H1 (cell line): ENCODE measurements at places on chromosomes 2 and 18.

GRCh38 chr18:76672627-76673026 is 149.7 kb upstream of the ZNF236 start:
- no peak for DNase-seq
- no peaks in the 10 kb centered on the region for H3K27me3 ChIP-seq
- no peak overlapping the region for H3K4me3 ChIP-seq
- no peaks in the 10 kb centered on the region for H3K4me1 ChIP-seq
- no peak overlapping the region for H3K27ac ChIP-seq

GRCh38 chr2:16442971-16443370 is 222.7 kb downstream of the CYRIA start:
- H3K36me3 ChIP-seq = no peaks in the 10 kb centered on the region
- no peak overlapping the region for H3K27ac ChIP-seq
- DNase-seq = no peak
- no peaks in the 10 kb centered on the region for H3K4me1 ChIP-seq
- no peak overlapping the region for H3K4me3 ChIP-seq

DNA sequence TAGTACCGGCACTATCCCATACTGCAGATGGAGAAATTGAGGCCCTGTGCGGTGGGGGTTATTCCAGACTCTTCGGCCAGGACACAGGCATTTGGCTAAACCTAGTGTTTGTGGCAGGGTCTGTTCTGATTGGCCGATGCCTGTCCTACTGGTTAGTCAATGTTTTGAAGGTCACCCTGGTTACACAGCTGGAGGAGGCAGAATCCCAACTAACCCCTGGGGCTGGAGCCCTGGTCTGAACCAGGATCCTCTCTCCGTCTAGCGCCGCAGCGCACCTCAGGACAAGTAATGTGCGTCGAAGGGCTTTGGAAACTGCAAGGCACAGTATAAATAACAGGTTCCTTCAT is 19.4 kb downstream of the TEX44 start:
- no peaks in the 10 kb centered on the region for H3K36me3 ChIP-seq
- no peak overlapping the region for H3K4me3 ChIP-seq
- H3K4me1 ChIP-seq = peaks cover 33% of the 10 kb centered on the region
- H3K27me3 ChIP-seq = no peaks in the 10 kb centered on the region

DNA sequence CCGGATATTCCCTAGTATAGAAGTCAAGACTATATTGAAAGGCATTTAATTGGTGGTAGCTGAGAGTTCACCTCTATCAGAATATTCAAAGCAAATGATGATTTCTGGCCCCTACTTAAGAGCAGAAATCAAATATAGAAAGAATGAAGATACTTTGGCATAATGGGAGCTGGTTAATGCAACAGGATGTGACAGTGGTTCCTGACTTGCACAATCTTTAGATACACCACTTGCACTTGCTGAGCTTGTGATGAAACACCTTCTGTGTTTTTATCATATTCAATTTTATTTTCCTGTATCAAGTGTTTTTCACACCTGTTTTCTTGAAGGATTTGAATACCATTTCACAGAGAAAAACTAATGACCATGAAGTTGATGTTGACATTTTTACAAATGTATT is 124.1 kb upstream of the CDH19 start:
- H3K36me3 ChIP-seq = no peaks in the 10 kb centered on the region
- H3K4me3 ChIP-seq = no peak overlapping the region
- no peaks in the 10 kb centered on the region for H3K27me3 ChIP-seq
- no peaks in the 10 kb centered on the region for H3K4me1 ChIP-seq
- H3K27ac ChIP-seq = no peak overlapping the region
- no peak for DNase-seq

DNA sequence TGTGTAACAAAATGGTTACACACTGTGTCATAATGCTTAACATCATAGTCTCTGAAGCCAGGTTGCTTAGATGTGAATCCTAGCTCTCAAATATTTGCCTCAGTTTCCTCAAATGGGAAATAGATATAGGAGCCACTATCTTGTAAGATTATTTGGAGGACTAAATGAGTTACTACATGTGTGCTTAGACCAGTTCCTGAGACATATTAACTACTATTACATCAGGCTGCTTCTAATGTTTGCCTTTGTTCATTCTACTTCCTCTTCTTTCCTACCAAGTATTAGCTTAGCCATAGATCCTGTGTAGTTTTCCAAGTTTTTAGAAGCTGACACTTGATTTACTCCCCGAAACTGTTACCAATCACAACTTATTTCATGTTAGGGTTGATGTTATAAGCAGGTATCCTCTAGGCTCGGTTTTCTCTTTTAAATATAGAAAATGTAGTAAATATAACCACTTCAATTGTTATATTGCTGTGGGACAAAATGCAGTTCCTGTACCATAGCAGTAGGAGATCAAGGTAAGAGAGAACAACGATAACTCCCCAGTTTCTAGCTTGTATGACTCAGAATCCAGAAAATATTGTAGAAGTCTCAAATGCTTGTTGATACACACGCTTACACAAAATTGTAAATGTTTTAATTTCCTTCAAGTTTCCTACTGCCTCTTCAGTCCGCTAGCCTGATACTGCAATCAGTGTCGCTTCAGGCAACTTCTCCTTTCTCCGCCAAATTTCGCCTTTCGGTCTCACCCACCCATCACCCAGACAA is 751 bp upstream of the DNAJC10 start:
- H3K27me3 ChIP-seq = no peaks in the 10 kb centered on the region
- no peak for DNase-seq
- H3K36me3 ChIP-seq = peaks cover 21% of the 10 kb centered on the region; the same call in 1 of the 2 replicates
- peak overlapping the region; percentile 49; the same call in 1 of the 2 replicates for H3K27ac ChIP-seq
- no peaks in the 10 kb centered on the region; the same call in 1 of the 2 replicates for H3K4me1 ChIP-seq
- H3K4me3 ChIP-seq = peak overlapping the region; percentile 79

GRCh38 chr2:159985656-159986055 is 76.8 kb downstream of the PLA2R1 start:
- H3K27me3 ChIP-seq = no peaks in the 10 kb centered on the region
- no peak overlapping the region for H3K27ac ChIP-seq
- no peaks in the 10 kb centered on the region for H3K36me3 ChIP-seq

- H3K4me1 ChIP-seq = no peaks in the 10 kb centered on the region
- H3K36me3 ChIP-seq = no peaks in the 10 kb centered on the region
- no peaks in the 10 kb centered on the region for H3K27me3 ChIP-seq
- no peak for DNase-seq
- H3K27ac ChIP-seq = no peak overlapping the region
- H3K4me3 ChIP-seq = no peak overlapping the region
Observed at GRCh38 chr2:26627350-26628105, 13.6 kb downstream of the CIB4 start.

GRCh38 chr2:168526641-168527040 is 70.6 kb downstream of the CERS6 start:
- peaks cover 5% of the 10 kb centered on the region; the same call in 1 of the 2 replicates for H3K4me1 ChIP-seq
- no peak overlapping the region for H3K4me3 ChIP-seq
- DNase-seq = no peak
- no peaks in the 10 kb centered on the region for H3K27me3 ChIP-seq
- H3K36me3 ChIP-seq = no peaks in the 10 kb centered on the region

DNA sequence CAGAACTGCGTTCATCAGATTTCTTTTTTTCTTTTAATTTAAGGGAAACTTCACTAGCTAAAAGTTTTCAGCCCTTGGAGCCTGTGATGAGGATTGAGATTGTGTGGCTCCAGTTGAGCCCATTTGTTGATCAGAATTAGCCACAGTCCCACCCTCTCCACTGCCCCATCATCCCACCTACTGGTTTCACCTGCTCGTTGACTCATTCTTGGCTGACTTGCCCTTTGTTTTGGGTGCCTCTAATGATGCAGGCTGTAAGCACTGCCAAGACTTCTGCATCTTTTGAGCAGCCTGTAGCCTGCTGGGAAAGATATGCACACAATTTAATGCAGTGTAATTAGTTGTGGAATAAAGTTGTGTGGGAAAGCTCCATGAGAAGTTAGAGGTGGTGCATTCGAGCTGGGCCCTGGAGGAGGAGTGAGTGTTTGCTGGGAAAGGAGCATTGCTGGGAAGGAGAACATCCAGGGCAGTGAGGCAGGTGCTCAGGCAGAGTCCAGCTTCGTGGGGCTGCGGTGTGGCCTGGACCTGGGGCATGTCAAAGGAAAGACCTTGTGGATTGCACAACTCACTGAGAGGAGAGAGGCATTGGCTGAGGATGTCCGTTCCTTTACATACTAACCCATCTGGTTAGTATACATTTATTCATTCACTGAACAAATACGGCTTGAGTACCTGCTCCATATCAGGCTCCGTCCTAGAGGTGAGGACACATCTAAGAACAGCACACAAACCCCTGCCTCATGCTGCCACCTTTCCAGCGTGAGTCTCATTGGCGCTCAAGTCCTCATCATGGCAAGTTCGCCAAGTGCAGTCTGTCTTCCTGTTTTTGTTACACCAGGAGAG is 18.2 kb downstream of the ASPRV1 start:
- H3K4me1 ChIP-seq = no peaks in the 10 kb centered on the region
- no peak overlapping the region for H3K27ac ChIP-seq
- no peak for DNase-seq
- H3K36me3 ChIP-seq = no peaks in the 10 kb centered on the region
- no peaks in the 10 kb centered on the region for H3K27me3 ChIP-seq
